Stimulated activated CD4-positive, alpha-beta T cell treated with anti-CD3 and anti-CD28 coated beads, Interleukin-1b, Interleukin-23, amount 100 ng/mL, for 1 hour (primary cell): ENCODE measurements at places on chromosomes 3 and 15.

- DNase-seq = no peak
Observed at GRCh38 chr3:194959217-194959616, 273.5 kb downstream of the FAM43A start.

DNA sequence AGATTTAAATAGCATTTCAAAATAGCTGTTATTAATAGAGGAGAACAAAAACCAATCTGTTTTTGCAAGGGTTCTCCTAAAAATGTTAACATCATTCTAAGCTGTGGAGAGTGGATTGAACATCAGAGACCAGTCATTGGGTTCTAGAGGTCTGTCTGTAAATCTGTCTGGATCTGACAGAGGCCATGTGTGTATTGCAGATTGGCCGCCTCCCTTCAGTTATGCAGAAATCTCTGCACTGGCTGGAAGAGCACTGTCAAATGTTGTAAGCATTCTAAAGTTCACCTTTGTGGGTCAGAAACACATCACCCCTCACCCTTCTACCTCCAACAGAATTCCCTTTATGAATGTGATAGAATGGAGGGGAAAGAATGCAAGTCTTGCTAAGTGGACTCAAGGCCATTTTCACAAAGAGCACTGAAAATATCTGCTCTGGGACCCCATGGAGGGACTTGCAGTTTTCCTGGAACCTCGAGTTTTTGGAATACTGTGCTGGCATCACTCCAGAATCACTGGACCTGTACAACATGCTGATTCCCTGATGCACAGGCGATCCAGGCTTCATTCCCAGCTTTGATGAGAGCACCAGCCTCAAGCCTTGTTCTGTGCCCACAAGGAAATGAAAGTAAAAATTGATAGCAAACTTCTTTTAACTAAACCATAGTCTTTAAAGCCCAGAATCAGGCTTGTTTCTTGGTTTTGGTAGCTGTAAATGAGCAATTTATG is 8.4 kb downstream of the FAM81A start:
- no peak for DNase-seq

DNA sequence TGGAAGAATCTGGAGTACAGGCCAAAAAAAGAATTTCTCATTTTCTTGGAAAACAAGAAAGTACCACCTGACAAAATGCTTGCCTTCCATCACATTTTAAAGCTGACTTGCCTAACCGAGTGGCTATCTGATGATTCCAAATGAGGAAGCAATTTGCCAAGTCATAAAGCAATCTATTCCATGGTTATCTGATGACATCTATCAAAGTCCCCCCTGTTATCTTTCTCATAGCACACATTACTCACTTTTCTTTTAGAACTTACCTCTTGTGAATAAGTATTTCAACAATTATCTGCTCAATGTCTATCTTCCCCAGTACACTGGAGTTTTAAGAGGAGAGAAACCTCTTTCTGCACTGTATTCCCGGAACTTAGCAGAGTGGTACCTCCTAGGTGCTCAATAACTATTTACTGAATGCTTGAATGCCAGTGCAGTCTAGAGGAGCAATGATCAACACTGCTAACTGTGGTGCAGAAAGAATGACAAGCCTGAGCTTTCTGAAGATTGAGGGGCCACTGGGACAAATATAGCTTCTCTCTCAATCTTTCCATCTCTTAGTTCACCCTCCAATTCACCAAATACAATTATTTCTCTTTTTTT is 186.3 kb upstream of the ATP11B start:
- DNase-seq = no peak

- no peak for DNase-seq
Observed at GRCh38 chr15:94027581-94027980, 203.8 kb upstream of the MCTP2 start.

DNA sequence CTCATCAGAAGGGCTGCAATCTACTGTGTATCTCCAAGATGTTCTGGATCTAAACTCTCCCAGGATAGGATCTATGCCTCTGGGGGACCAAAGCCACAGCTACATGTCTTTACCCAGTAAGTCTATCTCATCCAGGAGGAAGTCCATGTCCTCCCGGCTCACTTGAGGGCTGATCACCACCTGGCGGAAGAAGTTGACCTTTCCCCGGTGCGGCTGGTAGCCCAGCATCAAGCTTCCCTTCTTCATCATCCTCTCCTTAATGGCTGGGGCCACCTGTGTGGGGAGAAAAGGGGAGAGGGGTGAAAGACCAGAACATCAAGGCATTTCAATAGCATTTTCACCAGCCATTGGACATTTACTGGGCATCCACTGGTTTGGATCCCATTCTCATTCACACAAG is 121.7 kb downstream of the TGFBR2 start:
- no peak for DNase-seq

DNA sequence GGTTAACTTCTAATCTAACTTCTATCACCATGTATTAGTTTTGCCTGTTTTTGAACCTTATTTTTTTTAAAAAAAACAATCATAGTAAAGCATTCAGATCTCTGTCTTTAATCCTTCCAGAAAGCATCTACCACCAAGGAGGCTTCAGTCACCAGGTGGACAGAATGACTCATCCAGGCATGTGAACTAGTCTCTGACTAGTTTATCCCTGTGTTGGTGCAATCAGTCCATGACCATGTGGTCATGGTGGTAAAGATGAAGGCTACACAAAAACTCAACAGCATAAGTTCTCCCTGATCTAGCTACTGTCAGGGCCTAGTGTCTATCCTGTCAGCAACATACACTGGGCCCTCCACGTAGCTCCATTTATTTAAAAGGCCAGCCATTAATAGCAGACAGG is 750.6 kb downstream of the AGBL1 start:
- no peak for DNase-seq

DNA sequence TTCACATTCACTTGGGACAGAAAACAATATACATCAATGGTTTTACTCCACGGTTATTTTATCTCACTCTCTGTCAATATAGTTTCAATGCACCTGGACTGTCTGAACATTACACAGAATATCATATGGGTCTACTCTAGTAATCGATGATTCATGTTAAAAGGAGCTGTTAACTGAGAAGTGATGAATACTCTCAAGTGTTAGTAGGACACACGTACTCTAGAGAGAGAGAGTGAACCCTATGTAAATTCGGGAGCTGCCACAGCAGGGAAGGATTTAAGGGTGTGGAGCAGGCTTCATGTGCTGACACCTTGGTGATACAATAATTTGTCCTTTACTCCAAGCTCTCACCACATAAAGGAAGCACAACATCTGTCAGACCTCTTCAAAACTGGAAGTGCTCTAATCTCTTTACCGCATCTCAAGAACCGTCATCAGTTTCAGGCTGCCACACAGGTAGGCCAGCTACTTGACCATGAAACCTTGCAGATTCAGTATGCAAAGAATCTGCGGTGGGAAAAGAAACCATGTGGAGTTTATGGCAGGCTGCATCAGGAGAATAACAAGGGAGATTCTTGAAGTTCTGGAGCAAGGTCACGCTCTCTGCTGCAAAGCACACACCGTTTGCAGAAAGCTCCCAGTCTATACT is 199.2 kb upstream of the TMC3 start:
- no peak for DNase-seq

GRCh38 chr15:64163659-64164362 is 989 bp upstream of the PPIB start:
- no peak for DNase-seq

DNA sequence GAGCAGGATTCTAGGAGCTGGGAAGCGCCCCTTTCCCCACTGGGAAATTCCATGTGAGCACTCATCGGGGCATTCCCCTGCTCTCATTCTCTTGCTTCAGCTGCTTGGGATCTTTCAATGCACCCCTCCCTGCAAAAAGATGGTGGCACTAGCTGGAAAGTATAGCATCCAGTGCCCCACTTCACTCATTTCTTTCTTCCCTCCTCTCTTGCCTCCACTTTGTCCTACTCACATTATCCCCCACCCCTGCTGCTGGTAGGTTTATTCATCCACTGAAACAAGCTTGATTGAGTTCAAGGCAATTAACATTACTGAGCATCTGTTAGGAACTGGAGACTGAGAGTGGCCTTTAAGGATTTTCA is 84.8 kb upstream of the LIMD1 start:
- no peak for DNase-seq

- no peak for DNase-seq
Observed at GRCh38 chr15:93246266-93247242, 157.5 kb upstream of the RGMA start.
